NCI-H1105 treated with DMSO at 0.1 percent for 48 hours (cell line): ENCODE measurements at places on chromosomes 1 and 21.

- DNase-seq: no peak
Measured at GRCh38 chr1:41487126-41488039, 2.9 kb upstream of the EDN2 start.

- DNase-seq: no peak
Measured at GRCh38 chr1:81304187-81304586, 496.5 kb upstream of the ADGRL2 start.

- DNase-seq: no peak
Measured at GRCh38 chr1:41726899-41727748, 191.6 kb downstream of the HIVEP3 start.

DNA sequence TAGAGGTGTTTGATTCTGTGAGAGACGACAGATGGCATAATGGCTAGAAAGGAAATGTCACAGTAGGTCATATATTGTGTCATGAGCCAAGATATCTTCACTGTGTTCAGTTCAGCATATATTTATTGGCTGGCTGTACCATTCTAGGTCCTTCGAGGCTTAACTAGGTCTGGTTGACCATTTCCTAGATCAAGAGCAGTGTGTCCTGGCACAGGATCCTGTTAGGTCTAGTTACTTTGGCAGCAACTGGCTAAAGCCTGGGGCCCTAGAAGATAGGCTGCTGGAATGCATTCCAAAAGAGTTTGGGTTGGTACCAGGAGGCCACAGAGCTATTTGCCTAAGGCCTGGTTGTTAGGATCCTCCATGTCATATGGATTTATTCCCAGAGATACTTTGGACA is 20.9 kb downstream of the ZBTB40 start:
- no peak for DNase-seq

GRCh38 chr1:238652346-238652968 is 733.9 kb upstream of the CHRM3 start:
- DNase-seq: no peak

- DNase-seq: no peak
Measured at GRCh38 chr21:37631319-37632117, 264.9 kb downstream of the DYRK1A start.

GRCh38 chr1:81379430-81379829 is 421.3 kb upstream of the ADGRL2 start:
- DNase-seq: no peak
